ENCODE measurements at places on chromosomes 4 and X. TPM values are rescaled to one million over a fixed set of nuclear protein-coding genes. Genes with fewer than 3 reads are reported as not detected.

The EFHC2 gene
- 0.22 TPM for polyA plus RNA-seq

The VSIG4 gene
- not detected for polyA plus RNA-seq

The ANKRD50 gene
- polyA plus RNA-seq, result 18.6 TPM

The TCEAL2 gene
- polyA plus RNA-seq, result not detected

The LAMTOR3 gene
- 203 TPM for polyA plus RNA-seq

The GAGE12F gene
- polyA plus RNA-seq, result not detected

The ZDHHC9 gene
- 30.4 TPM for polyA plus RNA-seq

The CXorf51A gene
- polyA plus RNA-seq, result not detected

The RTL3 gene
- not detected for polyA plus RNA-seq

The TCEAL6 gene
- polyA plus RNA-seq, result not detected

The ADH7 gene
- not detected for polyA plus RNA-seq

The SH3D19 gene
- polyA plus RNA-seq, result 0.46 TPM

The NLRP2B gene
- polyA plus RNA-seq, result not detected

The GSX2 gene
- 0.87 TPM for polyA plus RNA-seq

The CENPVL2 gene
- polyA plus RNA-seq, result 3.2 TPM

The PIM2 gene
- polyA plus RNA-seq, result 11.1 TPM

The CD38 gene
- not detected for polyA plus RNA-seq

The HGFAC gene
- polyA plus RNA-seq, result 17.8 TPM

The CPZ gene
- polyA plus RNA-seq, result not detected

The LPAR4 gene
- 2.8 TPM for polyA plus RNA-seq

The PPARGC1A gene
- 7.0 TPM for polyA plus RNA-seq

The PABPC1L2A gene
- polyA plus RNA-seq, result 0.56 TPM
